ENCODE measurements at places on chromosomes 3 and 15. TPM values are rescaled to one million over a fixed set of nuclear protein-coding genes. Genes with fewer than 3 reads are reported as not detected.

DNA sequence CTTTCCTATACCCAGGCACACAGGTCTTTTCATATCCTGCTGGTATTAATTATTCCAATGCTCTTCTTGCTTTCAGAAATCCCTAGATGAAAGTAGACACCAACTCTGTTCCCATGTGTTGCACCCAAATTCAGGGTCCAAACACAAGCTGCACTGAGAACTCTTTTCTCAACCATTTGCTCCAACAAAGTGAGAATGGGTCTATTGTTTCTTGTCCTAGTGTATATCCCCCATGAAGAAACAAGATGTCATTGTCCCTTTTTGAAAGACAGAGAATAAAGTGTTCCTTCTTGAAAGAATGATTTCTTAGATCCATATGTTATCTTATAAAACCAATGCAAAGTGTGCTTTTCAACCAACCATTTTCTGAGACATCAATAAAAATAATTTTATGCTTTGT lies 353.7 kb downstream of the CNTN6 start:
- no peak overlapping the region for H3K4me3 ChIP-seq
- no peak for DNase-seq
- no peaks in the 10 kb centered on the region for H3K4me1 ChIP-seq
- H3K27ac ChIP-seq: no peak overlapping the region
- H3K27me3 ChIP-seq: no peaks in the 10 kb centered on the region

GRCh38 chr3:170488802-170489201 lies 70.1 kb downstream of the CLDN11 start:
- no peak overlapping the region for H3K4me3 ChIP-seq
- DNase-seq: no peak
- H3K4me1 ChIP-seq: no peaks in the 10 kb centered on the region
- no peaks in the 10 kb centered on the region for H3K27me3 ChIP-seq
- no peaks in the 10 kb centered on the region for H3K36me3 ChIP-seq

GRCh38 chr3:188631291-188632010 lies 477.5 kb downstream of the LPP start:
- no peak for DNase-seq
- H3K36me3 ChIP-seq: no peaks in the 10 kb centered on the region
- no peak overlapping the region for H3K27ac ChIP-seq
- no peak overlapping the region for H3K4me3 ChIP-seq
- H3K4me1 ChIP-seq: peaks cover 12% of the 10 kb centered on the region

DNA sequence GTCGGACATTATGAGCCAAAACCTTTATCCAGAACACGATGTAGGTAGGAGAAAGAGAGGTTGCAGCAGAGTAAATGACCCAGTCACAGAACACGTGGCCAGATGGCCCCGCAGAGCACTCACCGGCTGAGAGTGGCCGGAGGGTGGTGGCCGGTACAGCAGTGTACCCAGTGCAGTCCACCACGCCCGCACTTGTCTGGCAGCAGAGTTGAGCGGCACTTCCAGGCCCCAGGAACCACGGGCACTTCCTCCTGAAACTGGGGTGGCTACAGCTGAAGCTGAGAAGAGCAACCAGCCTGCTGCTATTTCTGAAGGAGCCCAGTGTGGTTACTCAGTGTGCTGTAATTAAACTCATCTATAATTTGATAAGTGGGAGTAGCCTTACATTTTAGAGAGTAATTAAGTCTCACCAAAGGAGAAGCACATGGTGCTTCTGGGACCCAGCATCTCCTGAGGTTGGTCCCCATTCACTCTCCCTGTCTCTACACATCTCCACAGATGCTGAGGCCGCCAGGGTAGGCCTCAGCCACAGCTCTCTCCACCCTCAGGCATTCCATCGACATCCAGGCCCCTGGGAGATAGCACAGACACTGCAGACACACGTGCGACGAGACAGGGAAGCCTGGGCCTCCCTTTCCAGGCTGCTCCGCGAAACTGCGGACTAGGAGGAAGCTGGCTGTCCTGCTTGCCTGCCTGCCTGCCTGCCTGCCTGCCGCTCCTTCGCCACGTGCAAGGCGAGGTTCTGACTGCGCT lies 49.8 kb downstream of the BDH1 start:
- DNase-seq: peak; percentile 76
- no peaks in the 10 kb centered on the region for H3K27me3 ChIP-seq
- no peak overlapping the region for H3K4me3 ChIP-seq
- peaks cover 14% of the 10 kb centered on the region for H3K4me1 ChIP-seq
- H3K27ac ChIP-seq: no peak overlapping the region

DNA sequence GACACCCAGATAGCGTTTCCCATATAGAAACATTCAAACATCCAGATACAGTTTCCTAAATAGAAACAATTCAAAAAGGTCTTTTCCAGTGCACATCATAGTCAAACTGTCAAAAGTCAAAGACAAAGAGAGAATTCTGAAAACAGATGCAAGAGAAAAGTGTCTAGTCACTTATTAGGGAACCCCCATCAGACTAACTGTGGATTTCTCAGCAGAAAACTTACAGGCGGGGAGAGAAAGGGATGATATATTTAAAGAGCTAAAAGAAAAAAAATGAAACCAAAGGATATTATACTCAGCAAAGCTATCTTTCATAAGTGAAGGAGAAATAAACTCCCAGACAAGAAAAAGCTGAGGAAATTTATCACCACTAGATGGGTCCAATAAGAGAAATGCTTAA lies 22.3 kb upstream of the CX3CR1 start:
- no peaks in the 10 kb centered on the region for H3K36me3 ChIP-seq
- no peak overlapping the region for H3K27ac ChIP-seq
- H3K4me1 ChIP-seq: no peaks in the 10 kb centered on the region
- H3K27me3 ChIP-seq: no peaks in the 10 kb centered on the region

- no peak for DNase-seq
- H3K36me3 ChIP-seq: no peaks in the 10 kb centered on the region
- H3K27ac ChIP-seq: no peak overlapping the region
- no peak overlapping the region for H3K4me3 ChIP-seq
- no peaks in the 10 kb centered on the region for H3K27me3 ChIP-seq
Observed at GRCh38 chr3:12266038-12266437, 22.8 kb upstream of the PPARG start.

DNA sequence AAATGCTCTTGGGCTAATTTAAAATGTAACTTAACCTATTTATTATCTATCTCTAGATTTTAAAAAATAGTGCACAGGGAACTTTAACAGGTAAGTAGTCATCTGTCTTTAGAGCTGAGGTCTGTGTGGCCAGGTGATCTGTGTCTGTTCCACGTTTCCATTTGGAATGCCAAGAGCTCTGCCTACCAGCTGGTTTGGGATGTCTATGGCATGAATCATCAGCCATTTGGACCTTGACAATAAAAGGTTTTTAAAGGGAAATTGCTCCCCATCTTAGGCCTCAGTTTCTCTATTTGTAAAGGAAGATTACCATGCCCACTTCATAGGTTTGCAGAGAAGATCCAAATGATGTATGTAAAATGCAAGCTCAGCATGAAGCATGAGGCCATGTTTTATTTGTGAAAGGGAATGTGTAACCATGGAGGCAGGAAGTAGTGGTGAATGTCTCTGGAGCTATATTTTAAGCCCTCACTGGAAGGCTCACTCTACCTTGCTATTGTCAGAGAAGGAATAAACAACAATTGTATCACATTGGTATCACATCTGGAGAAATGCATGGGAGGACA lies 548.1 kb upstream of the LMCD1 start:
- DNase-seq: no peak
- H3K36me3 ChIP-seq: no peaks in the 10 kb centered on the region
- no peak overlapping the region for H3K27ac ChIP-seq
- no peaks in the 10 kb centered on the region for H3K27me3 ChIP-seq
- H3K4me1 ChIP-seq: no peaks in the 10 kb centered on the region

Gene PLAAT1
- total RNA-seq: not detected

DNA sequence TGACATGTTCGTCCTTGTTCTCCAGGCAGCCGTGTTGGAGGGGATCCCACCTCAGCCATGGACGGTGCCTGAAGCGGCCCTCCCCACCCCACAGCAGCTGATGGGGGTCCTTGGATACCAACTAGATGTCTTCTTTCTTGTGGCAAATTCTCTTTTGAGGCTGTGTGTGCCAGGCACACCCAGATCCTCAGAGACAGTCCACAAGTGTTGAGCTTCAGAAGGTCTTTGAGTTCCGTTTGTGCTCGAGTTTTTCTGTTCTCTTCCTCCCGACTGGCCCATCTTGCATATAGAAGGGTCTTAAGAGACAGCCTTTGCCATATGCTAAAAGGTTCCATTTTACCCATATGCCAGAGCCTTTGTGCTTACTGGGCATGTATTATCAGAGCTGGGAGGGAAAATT lies 227.4 kb downstream of the THSD4 start:
- H3K27ac ChIP-seq: no peak overlapping the region
- DNase-seq: no peak
- H3K4me1 ChIP-seq: no peaks in the 10 kb centered on the region
- no peak overlapping the region for H3K4me3 ChIP-seq

Gene USP8
- 74.6 TPM for total RNA-seq

DNA sequence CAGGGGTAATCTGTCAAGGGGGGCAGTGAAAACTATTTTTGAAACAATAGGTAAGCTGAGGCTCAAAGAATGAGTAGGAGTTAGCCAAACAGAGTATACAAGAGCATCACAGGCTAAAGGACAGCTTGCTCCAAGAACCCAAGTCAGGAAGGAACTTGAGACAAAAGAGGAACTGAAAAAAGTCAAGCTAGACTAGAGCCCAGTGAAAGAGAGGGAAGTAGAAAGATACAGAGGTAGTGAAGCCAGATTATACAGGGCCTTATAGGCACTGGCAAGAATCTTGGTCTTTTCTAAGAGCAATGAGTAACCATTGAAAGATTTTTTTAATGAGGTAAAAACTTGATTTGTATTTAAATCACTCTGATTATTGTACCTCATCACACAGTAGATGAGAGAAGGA lies 69.9 kb downstream of the FILIP1L start:
- peak overlapping the region; percentile 2 for H3K27ac ChIP-seq
- no peaks in the 10 kb centered on the region for H3K36me3 ChIP-seq
- H3K4me1 ChIP-seq: peaks cover 57% of the 10 kb centered on the region
- no peaks in the 10 kb centered on the region for H3K27me3 ChIP-seq
- H3K4me3 ChIP-seq: no peak overlapping the region
- no peak for DNase-seq

DNA sequence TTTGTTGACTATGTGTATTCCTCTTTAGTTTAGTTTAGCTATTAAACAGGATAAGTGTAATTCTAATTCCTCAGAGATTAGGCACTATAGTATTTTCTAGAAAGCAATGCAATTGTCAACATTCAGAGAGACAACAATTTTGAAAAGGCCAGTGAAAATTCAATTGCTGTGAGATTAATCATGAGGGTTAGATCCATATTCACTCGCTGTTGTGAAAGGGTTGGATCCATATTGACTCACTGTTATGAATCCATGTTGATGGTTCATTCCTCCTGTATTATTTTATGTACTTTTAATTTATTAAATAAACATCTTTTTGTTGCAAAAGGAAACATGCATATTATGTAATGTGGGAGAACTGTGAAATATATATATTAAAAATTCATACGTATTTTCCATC lies 641 bp downstream of the TRAT1 start:
- H3K27ac ChIP-seq: no peak overlapping the region
- DNase-seq: no peak

DNA sequence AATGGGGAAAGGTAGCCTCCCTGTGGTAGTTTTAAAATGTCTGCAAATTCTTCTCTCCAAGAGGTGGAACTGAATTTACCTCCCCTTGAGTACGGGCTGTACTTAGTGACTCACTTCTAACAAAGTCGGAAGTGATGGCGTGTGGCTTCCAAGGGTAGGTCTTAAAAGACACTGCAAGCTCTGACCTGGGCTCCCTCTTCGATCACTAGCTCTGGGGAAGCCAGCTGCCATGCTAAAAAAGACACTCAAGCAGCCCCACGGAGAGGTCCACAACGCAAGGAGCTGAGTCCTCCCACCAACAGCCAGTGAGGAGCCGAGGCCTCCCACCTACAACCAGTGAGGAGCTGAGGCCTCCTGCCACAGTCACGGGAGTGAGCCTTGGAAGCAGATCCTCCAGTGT lies 122.0 kb upstream of the HACD2 start:
- H3K27me3 ChIP-seq: no peaks in the 10 kb centered on the region
- H3K4me1 ChIP-seq: peaks cover 13% of the 10 kb centered on the region
- H3K4me3 ChIP-seq: no peak overlapping the region

DNA sequence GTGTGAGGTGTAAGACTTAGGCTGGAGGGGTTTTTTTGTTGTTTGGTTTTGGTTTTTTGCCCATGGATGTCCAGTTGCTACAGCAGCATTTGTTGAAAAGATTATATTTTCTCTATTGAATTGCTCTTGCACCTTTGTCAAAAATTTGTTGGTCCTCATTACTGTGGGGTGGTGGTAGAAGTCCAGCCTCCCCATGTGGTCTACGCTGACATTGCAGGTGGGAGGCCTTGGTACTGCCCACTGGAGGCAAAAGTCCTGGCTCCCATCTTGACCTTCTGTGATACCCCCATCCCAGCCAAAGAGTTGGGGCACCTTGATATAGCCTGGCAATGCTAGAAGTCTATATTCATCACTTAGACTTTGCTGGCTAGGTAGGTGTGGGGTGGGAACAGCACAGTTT lies 5.4 kb upstream of the RAB6B start:
- H3K27me3 ChIP-seq: peaks cover 5% of the 10 kb centered on the region
- peaks cover 4% of the 10 kb centered on the region for H3K4me1 ChIP-seq
- no peaks in the 10 kb centered on the region for H3K36me3 ChIP-seq
- no peak for DNase-seq
- no peak overlapping the region for H3K4me3 ChIP-seq

- DNase-seq: no peak
- no peak overlapping the region for H3K4me3 ChIP-seq
- H3K36me3 ChIP-seq: no peaks in the 10 kb centered on the region
- H3K27ac ChIP-seq: no peak overlapping the region
- no peaks in the 10 kb centered on the region for H3K4me1 ChIP-seq
Observed at GRCh38 chr3:124361566-124361965, 368.7 kb upstream of the UMPS start.

- peak; percentile 74 for DNase-seq
- no peaks in the 10 kb centered on the region for H3K27me3 ChIP-seq
- H3K4me3 ChIP-seq: peak overlapping the region; percentile 37
- peaks cover 34% of the 10 kb centered on the region for H3K4me1 ChIP-seq
- H3K36me3 ChIP-seq: no peaks in the 10 kb centered on the region
- H3K27ac ChIP-seq: peak overlapping the region; percentile 59
Observed at GRCh38 chr3:69353503-69353902, 32.4 kb downstream of the FRMD4B start.

DNA sequence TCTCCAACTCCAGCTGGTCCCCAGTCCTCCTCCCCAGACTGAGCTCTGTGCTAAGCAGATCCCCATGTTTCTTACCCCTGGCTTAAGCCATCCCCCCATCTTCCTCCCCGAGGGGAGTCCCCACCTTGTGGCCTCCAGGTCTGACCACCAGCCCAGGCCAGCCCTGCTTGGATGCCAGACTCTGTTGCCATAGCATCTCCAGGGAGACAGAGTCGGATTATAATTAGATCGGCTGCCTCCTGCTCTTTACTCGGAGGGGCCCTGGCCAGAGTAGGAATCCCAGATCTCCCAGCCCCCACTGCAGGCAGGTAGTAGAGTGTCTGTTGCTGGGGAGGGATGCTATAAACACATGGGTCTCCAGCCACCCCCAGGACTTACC lies 2.4 kb downstream of the KLHDC8B start:
- no peak for DNase-seq
- peak overlapping the region; percentile 92 for H3K4me3 ChIP-seq
- H3K27ac ChIP-seq: peak overlapping the region; percentile 84
- H3K36me3 ChIP-seq: peaks cover 27% of the 10 kb centered on the region
- peaks cover 31% of the 10 kb centered on the region for H3K4me1 ChIP-seq
- H3K27me3 ChIP-seq: no peaks in the 10 kb centered on the region

Gene ARGFX
- total RNA-seq: not detected

All from lower lobe of right lung (tissue), 2 donors.